ENCODE measurements at places on chromosomes 13 and 19. TPM values are rescaled to one million over a fixed set of nuclear protein-coding genes. Genes with fewer than 3 reads are reported as not detected.

Gene TUBA3C
- not detected for total RNA-seq

Gene PEX11G
- total RNA-seq: 1.4 TPM

Gene APLP1
- 2.1 TPM for total RNA-seq

Gene PNKP
- 65.9 TPM for total RNA-seq

Gene DZIP1
- 0.85 TPM for total RNA-seq

Gene PCDH9
- 0.04 TPM for total RNA-seq

Gene ZNF665
- total RNA-seq: 9.3 TPM

Gene KIR2DL1
- not detected for total RNA-seq

Gene CYP4F2
- total RNA-seq: 0.18 TPM

Gene APOC4
- not detected for total RNA-seq

- DNase-seq: peak; percentile 60
Measured at GRCh38 chr13:44088991-44089413, 209.3 kb downstream of the LACC1 start.

- DNase-seq: no peak
Measured at GRCh38 chr13:30276178-30276577, 31.2 kb downstream of the KATNAL1 start.

- DNase-seq: no peak
Measured at GRCh38 chr13:91318886-91319285, 28.6 kb upstream of the MIR17HG start.

DNA sequence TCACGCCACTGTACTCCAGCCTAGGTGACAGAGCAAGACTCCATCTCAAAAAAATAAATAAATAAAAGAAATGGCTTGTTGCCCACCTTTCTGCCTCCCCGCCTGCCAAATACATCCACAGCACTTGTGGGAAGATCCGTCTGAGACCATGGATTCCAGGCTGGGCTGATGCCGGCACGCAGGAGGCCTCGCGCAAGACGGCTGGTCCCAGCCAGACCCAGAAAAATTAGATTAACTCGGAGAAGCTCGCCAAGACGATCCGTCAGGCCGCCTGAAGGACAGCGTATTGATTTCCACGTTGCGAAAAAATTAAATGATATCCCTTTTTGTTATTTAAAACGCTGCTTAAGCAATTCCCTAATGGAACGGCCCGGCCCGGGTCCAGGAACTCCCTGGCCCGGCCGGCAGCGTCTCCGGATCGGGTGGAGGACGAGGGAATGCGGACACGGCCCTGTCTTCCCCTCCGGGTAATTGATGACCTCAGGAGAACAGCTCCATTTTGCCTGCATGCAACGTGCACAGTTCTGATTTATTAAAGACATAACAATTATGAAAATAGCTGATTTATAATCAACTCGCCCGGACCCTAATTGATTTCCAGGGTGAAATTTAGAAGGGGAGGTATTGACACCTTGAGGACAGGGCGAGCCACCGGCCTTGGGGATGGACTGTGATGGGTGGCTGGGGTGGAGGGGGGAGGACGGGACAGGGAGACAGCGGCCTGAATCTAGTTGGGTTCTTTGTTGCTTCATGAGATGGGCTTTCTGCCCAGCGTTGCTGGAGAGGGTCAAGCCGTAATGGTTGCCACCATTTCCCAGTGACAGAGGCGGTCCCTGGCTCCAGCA is 52.1 kb downstream of the ZNRF4 start:
- no peak for DNase-seq

DNA sequence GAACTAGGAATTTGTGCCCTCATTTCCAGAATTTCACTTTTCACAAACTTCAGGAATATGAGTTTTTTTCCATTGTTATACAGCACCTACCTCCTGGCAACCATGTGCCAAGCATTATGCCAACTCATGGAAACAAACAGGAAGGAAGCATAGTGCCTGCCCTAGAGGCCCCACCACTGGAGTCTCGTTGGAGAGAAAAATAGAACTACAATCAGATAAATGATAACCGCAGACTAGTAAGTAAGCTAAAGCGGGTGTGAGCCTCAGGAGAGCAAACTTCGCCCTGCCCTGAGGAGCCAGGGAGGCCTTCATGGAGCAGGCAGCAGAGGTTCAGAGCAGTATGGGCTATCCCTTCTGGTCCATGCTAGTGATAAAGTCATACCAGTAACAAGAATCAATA is 75.9 kb downstream of the FRY start:
- DNase-seq: no peak

DNA sequence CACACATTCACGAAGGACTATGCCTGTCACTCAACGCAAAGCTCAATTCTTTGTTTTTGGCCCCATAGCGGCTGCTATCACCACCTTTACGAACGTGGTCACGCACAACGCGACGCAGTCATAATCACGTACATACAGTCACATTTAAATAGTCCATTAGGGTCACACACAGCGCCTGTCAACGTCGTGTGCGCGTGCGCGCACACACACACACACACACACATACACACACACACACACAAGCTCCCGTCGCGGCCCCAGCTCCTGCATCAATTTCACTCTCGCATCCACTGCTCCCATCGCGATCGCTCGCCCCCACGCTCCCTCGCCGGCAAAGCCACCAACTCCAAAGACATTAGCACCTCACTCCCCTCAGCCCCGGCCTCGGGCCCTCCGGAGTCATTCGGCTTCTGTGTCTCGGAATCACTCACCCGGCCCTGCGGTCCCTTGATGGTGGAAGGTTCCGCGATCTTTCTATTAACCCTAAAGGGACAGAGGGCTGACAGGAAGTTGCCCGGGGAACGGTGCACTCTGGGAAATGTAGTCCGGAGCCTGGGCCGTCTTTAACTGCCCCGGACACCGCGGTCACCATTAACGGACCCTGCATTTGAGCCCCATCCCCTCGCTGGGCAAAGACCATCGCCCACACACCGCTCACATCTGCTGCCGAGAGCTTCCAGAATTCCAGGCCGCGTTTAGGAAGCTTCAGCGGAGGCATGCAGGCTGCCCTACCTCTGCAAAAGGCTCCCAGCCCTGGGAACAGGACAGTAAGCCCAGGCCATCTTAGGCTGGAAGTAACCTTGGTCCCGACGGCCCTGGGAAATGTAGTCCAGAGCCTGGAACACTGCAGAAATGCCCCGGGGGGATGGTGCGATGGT is at the start of gene ZNF790:
Gene ZNF790 (minus strand): TSS at position 482 of the 878 bp plus-strand sequence. CDS start 12,768 bp downstream, outside the sequence.
- DNase-seq: peak; percentile 94

- DNase-seq: no peak
Measured at GRCh38 chr13:99218126-99218525, 17.5 kb downstream of the UBAC2 start.

DNA sequence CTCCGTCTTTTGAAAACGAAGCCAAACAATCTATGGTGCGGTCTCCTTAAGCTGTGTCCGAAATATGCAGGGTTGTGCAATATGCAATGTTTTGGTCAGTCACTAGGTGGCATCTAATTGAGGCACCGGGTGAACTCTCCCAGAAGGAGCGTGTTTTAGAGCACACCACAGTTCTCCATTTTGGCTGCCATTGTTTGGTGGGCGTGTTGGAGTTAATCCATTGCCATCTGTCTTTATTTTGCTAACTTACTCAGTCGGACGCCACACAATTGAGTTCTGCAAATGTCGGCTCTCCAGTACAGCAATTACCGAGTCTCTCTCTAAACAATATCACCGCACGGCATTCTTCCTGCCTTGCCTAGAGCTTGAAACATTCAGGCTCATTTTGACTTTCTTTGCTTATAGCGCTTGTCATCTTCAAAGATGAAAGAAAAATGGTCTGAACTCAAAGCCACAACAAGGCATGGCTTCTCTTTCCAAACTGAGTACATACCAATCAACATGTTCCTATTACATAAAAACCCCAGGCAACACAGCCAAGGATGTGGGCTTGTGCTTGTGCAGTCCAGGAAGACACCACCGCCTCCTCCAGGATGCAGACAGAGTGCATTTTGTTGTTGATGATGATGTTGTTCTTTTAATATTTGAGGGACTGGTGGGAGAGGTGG is 182.0 kb upstream of the SERP2 start:
- peak; percentile 53 for DNase-seq

GRCh38 chr13:42102961-42103865 is 54.8 kb downstream of the DGKH start:
- no peak for DNase-seq

DNA sequence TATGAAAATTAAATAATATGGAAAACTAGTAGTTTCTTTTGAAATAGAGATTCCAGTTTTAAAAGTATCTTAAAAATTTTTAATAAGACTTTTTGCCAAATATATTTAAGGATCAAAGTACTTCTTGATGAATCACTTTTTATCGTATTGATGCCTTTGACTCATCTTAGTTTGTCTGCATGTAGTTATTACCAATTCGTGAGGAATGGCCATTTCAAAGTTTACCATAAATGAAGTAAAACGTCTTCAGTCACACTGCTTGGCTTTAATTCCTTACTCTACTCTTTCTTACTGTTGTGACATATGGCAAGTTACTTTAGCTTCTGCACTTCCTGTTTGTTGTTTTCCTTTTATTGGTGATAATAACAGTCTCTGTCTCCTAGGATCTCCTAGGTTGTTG is 38.3 kb downstream of the NDFIP2 start:
- DNase-seq: no peak

GRCh38 chr19:57027360-57027759 is 92.4 kb upstream of the USP29 start:
- no peak for DNase-seq
